ENCODE measurements at places on chromosomes 4 and X.

- no peak for DNase-seq
Observed at GRCh38 chr4:70336043-70336442, 1.3 kb downstream of the CABS1 start.

DNA sequence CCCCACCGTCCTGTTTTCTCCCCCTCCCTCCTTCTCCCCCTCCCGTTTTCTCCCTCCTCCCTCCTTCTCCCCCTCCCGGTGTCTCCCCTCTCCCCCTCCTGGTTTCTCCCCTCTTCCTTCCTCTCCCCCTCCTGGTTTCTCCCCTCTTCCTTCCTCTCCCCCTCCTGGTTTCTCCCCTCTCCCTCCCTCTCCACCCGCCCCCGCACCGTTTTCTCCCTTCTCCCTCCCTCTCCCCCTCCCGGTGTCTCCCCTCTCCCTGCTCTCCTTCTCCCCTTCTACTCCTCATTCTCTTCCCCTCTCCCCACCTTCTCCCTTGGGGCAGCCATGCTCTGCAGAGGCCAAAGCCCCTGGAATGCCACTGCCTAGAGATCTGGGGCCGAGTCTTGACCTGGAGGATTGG, 12.2 kb downstream of the SH3TC1 start:
- DNase-seq: no peak

- no peak for DNase-seq
Observed at GRCh38 chr4:71841336-71841735, 57.5 kb upstream of the GC start.

- DNase-seq: peak; percentile 71
Observed at GRCh38 chr4:40629401-40630334, at the start of gene RBM47. RBM47 (minus strand) TSS chr4:40629864; CDS start chr4:40438893, 190,971 bp downstream.

DNA sequence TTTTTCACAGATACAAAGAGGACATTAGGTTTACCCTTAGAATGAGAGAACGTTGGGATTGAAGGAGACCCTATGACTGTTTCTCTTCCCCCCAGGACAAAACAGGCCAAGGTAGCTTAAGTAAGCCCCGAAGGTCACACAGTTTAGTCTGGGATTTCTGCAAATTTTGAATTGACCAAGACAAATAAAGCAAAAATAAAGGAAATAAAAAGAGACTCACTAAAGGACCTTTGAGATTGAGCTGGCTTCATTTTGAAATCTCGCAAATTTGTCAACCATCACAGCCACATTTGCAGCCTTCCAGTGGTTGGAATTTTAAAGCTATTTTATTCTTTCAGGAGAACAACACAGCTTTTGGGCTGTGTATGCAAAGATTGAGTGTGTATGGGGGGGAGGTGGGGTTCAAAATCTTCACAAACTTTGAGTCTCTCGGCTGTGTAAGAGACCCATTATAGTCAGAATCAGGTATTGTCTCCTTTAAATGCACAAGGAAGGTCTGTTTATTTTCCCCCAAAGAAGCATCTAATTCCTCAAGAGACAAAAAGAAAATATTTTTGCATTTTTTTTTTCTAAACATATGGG, 4.2 kb downstream of the TMSB4X start:
- no peak for DNase-seq

GRCh38 chr4:17065821-17066220, 167.4 kb upstream of the LDB2 start:
- DNase-seq: no peak

GRCh38 chr4:88422403-88422802, 34.5 kb upstream of the HERC5 start:
- DNase-seq: no peak

DNA sequence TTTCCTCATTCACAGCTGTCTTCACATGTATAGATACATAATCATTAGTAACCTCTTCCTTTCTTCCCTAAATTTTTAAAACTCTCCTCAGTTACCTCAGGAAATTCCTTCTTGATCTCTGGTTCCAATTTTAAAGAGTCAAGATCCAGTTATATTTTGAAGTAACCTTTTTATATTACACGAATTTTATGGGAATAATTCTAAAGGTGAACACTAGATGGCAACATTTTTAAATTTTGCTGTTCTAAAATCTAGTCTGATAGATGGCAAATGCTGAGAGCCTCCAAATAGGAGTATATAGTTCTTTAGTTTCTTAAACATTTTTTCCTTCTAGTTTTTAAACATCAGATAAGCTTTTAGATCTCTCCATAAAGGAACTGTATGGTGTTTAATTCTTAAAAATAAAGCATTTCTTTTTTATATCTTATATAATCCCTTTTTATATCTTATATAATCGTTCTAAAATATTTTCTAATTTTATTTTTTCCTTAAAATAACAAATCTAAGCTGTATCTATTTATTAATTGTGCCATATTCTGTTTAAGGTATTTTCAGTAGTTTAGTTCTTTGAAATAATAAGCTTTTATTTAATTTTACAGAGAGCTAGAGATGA, 37.9 kb upstream of the PAPSS1 start:
- DNase-seq: peak; percentile 10

DNA sequence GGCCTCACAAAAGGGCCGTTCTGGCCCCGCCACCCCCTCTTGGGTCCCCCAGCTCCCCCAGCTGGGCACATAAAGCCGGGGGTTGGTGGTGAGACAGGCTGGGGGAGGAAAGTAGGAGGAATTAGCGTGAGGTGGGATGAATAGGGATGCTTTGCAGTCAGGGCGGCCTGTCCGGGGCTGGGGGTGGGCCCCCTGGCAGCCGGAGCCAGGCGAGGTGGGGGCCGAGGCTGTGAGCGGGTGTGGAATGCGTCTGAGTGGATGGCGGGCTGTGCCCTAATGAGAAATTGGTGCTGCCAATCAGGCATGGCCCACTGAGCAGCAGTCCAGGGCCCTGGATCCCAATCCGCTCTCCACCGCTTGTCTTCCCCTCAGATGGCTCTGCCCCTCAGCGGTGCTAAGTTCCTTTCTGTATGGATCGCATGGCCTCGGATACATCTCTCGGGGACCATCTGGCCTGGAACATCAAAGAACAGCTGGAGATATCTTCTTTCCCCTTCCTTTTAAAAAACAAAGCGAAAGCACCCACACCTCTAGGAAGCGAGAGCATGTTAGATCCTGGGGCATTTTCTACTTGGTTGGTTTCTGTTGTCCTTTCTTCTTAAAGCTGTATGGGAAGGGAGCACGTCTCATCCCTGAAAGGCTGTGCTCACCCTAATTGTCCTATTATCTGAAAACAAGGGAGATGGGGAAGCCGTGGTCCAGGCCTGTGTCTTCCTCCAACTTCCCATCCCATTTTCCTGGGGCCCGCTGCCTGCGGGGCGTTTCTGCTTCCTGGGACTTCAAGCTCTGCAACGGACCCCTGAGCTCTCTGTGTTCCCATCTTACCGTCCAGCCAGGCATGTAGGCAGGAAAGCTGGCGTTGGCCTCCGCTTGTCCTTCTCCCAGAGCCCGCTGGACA, 106.9 kb downstream of the SORCS2 start:
- no peak for DNase-seq

DNA sequence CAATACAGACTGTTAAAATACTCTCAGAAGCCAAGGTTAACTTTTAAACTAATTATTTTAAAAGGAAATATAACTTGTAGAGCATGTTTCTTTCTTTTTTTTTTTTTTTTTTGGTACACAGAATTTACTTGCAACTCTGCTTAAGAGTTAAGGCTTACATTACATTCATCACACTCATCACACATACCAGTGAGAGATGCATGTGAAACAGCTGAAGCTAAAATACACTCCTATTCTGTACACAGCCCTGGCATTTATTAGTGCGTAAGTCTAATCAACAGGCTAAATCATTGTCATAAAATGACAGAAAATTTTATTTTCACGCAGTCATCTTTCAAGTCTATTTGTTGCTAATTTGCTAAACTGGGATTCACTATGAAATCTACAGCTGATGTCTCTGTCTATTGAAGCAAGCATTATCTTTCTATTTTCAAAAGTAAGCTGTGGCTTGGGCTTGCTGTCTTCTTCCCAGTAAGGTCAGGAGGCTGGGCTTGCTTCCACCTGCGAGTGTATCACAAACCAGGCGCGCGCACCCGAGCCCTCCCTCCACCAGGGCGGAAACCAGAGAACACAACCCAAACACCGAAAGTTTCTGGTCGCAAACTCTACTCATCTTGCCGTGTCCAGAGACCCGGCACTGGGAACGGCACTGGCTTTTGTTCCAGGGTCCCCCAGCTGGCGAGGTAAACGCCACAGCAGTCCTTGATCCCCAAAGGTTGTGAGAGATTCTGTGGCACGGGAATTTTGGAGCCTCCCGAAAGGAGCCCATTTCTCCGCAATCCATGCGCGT, 3.9 kb downstream of the MAML3 start:
- peak; percentile 17 for DNase-seq

DNA sequence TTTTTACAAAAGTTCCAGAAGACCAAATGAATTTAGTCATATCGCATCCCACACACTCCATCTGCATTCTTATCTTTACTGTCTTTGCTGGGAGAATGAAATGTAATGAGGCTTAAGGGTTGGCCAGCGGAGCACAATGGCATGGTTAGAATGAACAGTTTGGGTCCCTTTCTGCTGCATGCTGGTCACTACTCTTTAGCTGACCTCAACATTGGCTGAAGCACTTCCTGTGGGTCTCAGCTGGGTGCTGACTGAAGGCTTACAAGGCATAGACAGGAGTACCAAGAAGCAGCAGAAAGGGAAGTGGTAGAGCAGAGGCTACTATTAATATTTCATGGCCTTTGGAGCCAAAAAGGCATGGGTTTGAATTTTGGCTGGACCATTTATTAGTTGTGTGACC, 159.4 kb upstream of the GPC4 start:
- no peak for DNase-seq

DNA sequence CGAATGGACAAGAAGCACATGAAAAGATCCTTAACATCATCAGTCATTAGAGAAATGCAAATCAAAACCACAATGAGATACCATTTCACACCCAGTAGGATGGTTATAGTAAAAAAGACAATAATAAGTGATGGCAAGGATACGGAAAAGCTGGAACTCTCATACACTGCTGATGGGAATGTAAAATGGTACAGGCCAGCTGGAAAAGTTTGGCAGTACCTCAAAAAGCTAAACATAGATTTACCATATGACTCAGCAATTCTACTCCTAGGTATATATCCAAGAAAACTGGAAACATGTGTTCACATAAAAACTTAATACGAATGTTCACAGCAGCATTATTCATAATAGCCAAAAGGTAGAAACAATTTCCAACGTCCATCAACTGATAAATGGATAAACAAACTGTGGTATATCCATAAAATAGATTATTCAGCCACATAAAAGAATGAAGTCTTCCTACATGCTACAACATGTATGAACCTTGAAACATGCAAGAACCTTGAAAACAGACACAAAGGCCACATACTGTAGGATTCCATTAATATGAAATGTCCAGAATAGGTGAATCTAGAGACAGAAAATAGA, 11.9 kb downstream of the RPS6KA3 start:
- DNase-seq: no peak

DNA sequence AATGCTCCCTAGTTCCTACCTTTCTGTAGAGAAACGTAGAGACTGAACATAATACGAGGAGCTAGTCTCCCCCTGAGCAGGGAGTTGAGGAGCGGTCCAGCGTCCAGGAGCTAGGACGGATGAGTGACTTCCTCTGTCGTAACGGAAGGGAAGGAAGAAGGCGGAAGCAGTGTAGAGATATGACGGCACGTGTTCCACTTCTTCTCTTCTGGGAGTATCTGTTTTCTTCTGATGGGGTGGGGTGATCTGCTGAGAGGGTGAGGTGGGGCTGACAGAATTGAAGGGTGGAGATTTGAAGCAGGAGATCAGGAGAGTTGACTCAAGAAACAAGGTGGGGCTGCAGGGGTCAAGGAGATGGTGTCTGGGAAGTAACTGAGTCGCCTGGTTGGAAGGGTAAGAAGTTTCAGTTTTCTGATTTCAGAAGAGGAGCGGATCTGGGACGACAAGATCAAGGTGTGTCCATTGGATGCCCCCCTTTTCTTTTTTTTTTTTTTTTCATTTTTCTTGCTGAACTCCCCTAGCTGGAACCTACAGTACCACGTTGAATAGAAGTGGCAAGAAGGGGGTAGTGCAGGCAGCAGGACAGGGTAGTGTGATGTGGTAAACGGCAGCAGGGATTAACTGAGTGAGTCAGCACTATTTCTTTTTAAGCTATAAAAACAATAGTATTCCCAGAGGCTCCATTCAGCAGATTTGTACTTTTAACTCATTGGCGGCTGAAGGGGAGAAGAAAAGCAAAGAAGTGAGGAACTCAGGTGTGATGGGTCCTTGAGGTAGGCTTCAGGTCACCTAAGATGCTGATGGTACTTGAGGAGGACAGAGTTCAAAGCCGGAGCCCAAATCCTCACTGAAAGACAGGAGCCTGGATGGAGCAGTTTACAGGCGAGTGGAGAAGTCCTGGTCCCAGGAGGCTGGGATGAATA, 50.8 kb upstream of the SETD7 start:
- DNase-seq: no peak

GRCh38 chrX:48648336-48648751, 35.3 kb upstream of the WAS start:
- DNase-seq: no peak

DNA sequence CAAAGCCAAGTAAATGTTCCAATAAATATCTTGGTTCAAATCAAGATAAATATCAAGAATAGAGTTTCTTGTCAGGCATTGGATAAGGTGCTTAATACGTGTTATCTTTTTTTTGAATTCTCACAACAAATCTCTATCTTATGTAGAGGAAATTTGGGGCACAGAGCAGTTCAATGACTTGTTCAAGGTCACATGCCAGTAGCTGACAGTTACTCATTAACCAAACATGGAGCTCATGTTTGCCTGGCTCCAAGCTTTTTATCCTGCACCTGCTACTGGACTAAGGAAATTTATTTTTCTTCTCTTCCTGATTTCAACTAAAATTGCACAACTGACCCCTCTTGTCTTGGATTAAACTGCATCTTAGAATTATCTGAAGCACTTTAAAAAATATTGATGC, 76.3 kb downstream of the ATP10D start:
- DNase-seq: no peak

DNA sequence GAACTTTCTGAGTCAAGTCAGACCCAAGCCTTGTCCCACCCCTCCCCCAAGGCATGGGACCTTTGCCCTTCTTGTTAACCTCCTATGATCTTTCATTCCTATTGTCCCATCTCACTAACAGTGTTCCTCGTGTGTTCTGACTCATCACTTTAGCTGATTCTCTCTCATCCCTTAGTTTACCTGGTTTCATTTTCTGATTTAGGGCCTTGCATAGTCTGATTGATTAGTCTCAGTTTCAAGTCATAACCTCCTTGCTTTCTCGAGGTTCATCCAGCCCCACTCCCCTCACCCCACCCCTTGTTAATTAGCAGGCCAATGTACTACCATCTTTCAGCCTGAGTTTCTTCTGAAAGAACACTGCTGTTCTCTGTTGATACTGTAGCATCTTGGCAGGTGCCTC, 517.4 kb downstream of the RPA4 start:
- no peak for DNase-seq
